ENCODE measurements at places on chromosomes 1 and 21.

- no peak for DNase-seq
These were observed 137.9 kb upstream of the NGF start for GRCh38 chr1:115475901-115476300.

DNA sequence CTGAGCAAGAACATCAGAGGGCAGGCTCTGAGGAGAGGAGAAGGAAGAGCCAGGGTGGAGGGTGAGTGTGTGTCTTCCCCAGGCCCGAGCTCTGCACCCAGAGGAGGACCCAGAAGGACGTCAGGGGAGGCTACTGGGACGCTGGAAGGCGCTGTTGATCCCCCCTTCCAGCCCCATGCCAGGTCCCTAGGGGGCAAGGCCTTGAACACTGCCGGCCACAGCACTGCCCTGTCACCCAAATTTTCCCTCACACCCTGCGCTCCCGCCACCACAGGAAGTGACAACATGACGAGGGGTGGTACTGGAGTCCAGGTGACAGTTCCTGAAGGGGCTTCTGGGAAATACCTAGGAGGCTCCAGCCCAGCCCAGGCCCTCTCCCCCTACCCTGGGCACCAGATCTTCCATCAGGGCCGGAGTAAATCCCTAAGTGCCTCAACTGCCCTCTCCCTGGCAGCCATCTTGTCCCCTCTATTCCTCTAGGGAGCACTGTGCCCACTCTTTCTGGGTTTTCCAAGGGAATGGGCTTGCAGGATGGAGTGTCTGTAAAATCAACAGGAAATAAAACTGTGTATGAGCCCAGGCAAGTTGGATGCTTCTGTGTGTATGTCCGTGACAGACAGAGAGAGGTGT, 17.1 kb downstream of the BCAN start:
- DNase-seq: no peak

DNA sequence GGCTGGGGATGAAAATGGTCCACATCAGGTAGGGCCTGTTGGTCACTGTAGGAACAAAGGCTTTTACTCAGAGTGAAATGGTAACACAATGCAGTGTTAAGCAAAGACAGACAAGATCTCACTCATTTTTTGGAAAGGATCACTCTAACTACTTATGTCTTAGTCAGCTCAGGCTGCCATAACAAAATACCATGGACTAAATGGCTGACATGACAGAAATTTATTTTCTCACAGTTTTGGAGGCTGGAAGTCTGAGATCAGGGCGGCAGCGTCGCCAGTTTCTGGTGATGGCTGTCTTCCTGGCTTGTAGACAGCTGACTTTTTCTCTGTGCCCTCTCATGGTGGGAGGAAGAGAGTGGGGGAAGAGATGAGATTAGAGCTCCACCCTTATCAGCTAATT, 10.2 kb upstream of the MAGI3 start:
- DNase-seq: no peak

- no peak for DNase-seq
These were observed 27.7 kb downstream of the PTPRF start for GRCh38 chr1:43558346-43558841.

DNA sequence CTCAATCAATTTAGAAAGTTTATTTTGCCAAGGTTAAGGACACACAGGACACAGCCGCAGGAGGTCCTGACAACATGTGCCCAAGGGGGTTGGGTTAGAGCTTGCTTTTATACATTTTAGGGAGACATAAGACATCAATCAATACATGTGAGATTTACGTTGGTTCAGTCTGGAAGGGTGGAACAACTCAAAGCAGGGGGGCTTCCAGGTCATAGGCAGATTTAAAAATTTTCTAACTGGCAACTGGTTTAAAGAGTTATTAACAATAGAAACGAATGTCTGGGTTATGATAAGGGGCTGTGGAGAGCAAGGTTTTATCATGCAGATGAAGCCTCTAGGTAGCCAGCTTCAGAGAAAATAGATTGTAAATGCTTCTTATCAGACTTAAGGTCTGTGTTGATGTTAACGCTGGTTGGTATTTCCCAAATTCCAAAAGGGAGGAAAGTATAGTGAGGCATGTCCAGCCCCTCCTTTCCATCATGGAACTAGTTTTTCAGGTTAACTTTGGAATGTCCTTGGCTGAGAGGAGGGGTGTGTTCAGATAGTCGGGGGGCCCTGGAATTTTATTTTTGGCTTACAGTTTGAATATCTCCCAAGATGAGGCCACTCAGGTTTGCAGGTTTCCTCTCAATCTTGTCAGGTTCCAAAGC, 31.0 kb upstream of the TGFBR3 start:
- DNase-seq: no peak

GRCh38 chr1:39745016-39745670, 6.5 kb downstream of the PPIE start:
- DNase-seq: no peak

- DNase-seq: no peak
These were observed 247.0 kb downstream of the KCNT2 start for GRCh38 chr1:196361112-196361714.

GRCh38 chr1:112522621-112523020, 13.9 kb downstream of the WNT2B start:
- DNase-seq: no peak

DNA sequence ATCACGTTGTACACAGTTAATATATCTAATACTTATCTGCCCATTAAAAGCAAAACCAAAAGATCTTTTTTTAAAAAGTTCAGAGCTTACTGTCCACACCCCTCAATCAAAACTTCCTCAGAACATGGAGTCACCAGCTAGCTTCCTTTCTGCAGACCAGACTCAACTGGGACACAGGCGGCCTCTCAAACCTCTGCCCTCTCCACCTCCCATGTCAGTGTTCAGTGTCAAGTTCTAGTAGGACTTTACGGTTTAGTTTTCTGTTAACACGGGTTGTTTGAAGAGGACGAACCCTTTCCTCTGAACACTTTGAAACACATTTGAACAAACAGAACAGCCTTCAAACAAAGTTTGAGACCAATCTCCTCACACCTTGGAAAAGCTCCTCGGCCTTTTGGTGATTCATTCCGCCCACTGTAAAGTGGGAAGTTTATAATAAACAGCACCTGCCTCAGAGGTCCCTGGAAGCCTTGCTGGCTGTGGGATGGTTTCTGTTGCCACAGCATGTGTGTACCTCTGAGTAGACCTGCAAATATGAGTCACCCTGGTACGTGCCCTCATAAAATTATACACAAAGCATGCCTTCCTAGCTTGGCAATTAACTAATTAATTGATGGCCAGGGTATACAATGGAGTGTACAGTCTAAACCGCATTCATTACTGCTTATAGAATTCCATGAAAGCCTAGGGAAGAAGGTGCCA, 48.4 kb upstream of the SIPA1L2 start:
- DNase-seq: no peak

DNA sequence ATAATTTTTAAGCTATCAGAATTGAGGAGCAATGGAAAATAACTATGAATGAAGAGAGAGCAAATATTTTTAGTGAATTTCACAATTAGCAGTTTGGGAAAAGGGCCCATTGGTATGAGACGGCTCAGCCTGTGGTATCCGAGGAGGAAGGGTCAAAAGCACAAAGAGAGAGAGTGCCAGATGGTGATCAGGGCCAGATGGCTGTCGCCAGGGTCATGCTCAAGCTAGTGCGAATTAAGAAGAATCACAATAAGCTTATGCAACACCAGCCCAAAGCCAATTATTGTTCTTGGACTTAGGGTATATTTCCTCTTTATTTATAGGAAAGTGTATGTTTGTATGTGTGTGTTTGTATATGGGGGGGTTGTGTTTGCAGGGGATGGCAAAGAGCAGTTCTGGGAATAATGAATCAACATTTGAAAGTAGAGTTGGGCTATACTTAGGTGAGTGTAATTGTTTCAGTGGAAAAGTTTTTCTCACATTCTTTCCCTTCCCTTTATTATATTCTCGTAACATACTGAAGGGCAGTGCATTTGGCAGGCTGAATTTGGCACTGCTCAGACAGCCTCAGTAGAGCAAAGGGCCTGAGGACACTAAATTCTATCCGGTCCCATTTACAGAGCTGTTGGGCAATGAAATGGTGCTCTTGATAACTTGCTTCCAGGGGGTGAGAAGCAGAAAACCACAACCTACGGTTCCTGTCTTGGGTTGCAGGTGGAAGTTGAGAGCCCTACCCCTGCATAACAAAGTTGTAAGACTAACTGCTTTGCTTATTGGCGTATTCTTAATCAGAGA, 19.5 kb upstream of the DDR2 start:
- DNase-seq: no peak

DNA sequence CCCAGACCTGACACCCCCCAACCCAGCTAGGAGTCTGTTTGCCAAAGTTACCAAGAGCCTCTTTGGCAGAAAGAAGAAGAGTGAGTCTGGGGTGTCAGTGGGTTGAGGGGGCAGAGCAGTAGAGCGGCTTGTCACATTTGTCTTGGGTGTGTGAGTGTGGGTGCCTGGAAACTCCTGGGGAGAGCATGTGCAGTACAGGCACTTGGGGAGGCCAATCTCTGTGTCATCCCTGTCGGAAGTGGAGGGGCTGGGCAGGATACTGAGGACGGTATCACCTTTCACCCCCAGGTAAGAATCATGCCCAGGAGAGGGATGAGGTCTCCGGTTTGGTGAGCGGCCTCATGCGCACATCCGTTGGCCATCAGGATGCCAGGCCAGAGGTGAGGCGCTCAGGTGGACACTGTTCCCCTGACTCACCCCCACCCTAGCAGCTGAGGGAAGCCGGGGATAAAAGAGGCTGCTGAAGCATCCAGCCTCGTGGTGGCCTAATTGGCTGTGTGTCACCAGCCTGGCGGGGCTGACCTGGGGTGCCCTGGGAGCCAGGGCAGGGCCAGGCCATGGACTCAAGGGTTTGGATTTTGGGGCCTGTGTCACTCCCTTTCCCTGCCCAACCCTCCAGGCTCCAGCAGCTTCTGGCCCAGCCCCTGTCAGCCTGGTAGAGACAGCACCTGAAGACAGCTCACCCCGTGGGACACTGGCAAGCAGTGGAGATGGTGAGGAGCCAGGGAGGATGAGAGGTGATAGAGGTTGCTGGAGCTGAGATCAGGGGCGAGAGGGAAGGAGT, 3.3 kb downstream of the PLK3 start:
- no peak for DNase-seq

DNA sequence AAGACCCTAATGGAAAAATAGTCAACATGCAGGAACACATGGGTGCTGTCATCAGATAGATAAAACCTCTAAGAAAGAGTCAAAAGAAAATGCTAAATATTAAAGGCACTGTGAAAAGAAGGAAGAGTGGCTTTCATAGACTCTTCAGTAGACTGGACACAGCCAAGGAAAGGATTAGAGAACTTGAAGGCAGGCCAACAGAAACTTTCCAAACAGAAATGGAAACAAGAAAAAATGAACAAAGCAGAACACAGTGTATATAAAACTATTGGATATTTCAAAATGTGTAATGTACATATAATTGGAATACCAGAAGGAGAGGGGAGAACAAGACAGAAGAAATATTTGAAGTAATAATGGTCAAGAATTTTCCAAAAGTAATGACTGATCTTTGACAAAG, 431.9 kb downstream of the MATN1 start:
- no peak for DNase-seq

DNA sequence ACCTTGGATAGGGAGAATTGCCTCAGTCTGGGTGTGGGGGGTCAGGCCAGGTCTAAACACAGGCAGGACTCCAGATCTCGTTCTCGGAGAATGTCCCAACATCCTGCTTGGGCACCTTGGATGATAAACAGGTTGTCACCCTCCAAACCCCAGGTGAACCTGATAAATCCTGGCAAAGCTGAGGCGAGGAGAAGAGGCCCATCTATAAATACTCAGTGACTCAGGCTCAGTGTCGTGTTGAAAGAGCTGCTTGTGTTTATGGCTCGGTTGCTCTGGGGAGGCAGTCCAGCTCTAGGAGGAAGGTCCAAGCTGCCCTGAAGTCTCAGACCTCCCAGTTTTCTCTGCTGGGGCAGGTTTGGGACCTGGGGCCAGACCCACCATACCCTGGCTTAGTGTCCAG, 15.8 kb upstream of the TRIM63 start:
- DNase-seq: no peak

DNA sequence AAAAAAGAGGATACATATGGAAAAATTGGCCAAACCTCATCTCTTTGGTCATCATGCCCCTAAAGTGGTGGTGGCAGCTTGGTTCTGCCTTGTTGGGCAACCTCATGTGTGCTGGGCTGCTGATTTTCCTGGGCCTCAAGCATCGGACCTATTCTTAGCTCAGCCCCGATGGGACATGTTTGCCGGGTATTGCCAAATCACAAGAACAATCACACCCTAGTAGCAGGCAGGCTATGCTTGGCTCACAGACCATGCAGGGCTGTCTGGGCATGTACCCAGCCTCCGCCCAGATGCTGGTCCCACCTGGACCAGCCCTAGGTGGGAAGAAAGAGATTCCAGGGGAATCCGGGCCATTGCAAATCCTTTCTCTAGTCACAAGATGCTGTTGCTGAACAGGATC, 189.4 kb upstream of the FGGY start:
- no peak for DNase-seq

GRCh38 chr1:228066891-228067654, 15.4 kb upstream of the ARF1 start:
- no peak for DNase-seq

GRCh38 chr21:36516281-36516680, 36.4 kb upstream of the CLDN14 start:
- DNase-seq: no peak

GRCh38 chr1:53981220-53981619, 35.1 kb downstream of the LRRC42 start:
- no peak for DNase-seq

GRCh38 chr1:214216021-214216420, 64.9 kb upstream of the SMYD2 start:
- DNase-seq: no peak

- DNase-seq: no peak
These were observed 4.7 kb downstream of the DNM3 start for GRCh38 chr1:171845998-171846397.

DNA sequence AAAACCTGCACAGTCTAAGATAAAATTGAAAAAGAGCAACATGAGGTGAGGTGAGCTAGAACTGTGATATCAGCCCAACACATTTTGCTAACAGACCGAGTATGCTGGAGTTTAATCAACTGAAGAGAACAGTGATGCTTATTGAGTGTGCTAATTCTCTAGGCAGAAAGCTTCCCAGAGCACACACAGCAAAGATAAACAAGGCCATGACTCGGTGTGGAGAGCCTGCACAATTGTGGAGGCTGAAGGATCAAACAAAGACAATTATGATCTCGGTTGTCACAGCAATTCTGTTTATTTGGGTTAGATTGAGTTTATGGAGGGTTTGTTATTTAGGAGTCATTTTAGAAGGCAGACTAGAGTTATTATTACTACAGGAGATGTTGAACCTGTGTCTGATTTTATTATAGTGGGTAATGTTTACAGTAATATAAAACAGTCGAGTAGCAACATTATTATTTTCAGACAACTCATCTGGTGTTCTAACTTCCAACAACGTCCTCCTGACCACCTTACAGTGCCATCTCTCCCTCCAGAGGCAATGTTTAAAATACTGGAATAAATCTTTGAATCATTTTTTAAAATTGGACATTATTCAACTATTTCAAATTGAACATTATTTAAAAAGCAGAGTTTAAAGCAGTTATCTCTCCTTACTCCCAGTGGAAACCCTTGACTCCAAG, 40.2 kb downstream of the DPT start:
- no peak for DNase-seq

- DNase-seq: no peak
These were observed 34.6 kb upstream of the ADAMTS5 start for GRCh38 chr21:27001526-27001925.

GRCh38 chr1:155091071-155092051, 12.7 kb downstream of the EFNA3 start:
- peak; percentile 51 for DNase-seq

- no peak for DNase-seq
These were observed 175.3 kb downstream of the PLPPR4 start for GRCh38 chr1:99439433-99440075.
